ENCODE measurements at places on chromosomes 1 and 21. TPM values are rescaled to one million over a fixed set of nuclear protein-coding genes. Genes with fewer than 3 reads are reported as not detected.
A peak's percentile ranks its signal among the peaks of the same experiment; 100 is the strongest.

Gene AK5
- 38.3 TPM for total RNA-seq

DNA sequence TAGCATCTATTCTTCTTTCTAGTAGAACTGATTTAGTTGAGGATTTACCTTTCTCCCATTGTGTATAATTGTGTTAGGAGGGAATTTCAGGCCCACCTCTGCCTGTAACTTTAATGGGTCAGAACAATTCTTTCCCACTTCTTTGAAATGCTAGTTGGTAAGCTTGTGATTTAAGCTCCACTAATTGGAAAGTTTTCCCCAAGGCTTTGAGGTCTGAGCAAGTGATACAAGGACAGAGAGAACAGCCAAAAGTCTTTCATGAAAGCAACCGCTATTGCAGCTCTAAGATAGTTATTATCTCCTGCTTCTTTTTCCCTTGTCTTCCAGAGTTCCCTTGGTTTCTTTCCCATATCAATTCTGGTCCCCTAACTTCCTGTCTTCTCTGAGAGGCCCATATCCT is 38.7 kb upstream of the PDC start:
- DNase-seq, result no peak

Gene WNT3A
- total RNA-seq, result not detected

- no peak for DNase-seq
These were observed 20.2 kb downstream of the EXOC8 start for GRCh38 chr1:231317306-231318014.

GRCh38 chr1:18324246-18324645 is 156.5 kb upstream of the KLHDC7A start:
- no peak for DNase-seq

DNA sequence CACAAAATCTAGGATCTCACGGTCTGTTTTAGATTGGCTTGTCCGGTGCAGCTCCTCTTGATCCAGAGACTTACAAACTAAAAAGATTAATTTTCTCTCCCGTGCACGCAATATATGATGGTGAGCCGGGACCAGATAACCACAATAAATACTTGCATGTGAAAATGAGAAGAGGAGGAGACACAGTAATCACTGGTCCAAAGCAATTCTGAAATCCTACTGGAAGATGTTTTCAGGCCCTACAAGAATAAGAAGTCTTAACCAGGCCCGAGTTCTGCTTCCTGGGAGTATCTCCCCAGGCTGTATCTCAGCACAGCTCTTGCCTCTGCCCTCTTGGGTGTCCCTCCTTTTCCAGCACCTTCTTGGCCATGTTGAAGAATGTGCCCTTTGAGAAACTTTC is 1.0 kb upstream of the WDR4 start:
- no peak for DNase-seq

- no peak for DNase-seq
These were observed 214.7 kb downstream of the SLC44A5 start for GRCh38 chr1:75396260-75396659.

GRCh38 chr1:31548534-31548906 is 27.8 kb upstream of the TINAGL1 start:
- no peak for DNase-seq

Gene NBPF6
- total RNA-seq, result 0.36 TPM

Gene KRTAP7-1
- not detected for total RNA-seq

GRCh38 chr1:83742446-83742845 is 256.5 kb downstream of the TTLL7 start:
- no peak for DNase-seq

DNA sequence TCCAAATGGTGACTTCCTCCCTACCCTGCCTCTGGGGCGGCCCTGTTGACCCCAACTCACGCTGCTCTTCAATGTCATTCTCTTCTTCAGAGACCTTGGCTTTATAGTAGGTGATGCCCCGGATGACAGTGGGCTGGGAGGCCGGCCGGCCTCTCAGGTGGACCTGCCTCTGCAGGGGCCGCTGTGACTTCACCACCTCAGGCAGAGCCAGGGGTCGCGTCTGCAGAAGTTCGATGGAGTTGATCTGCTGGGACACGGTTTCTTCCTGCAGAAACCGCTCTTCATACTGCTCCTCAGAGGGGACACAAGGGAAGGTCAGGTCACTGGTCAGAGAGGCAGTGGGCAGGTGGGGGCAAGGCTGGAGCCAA is 23.6 kb downstream of the OLFML2B start:
- no peak for DNase-seq

Gene PROK1
- total RNA-seq, result not detected

DNA sequence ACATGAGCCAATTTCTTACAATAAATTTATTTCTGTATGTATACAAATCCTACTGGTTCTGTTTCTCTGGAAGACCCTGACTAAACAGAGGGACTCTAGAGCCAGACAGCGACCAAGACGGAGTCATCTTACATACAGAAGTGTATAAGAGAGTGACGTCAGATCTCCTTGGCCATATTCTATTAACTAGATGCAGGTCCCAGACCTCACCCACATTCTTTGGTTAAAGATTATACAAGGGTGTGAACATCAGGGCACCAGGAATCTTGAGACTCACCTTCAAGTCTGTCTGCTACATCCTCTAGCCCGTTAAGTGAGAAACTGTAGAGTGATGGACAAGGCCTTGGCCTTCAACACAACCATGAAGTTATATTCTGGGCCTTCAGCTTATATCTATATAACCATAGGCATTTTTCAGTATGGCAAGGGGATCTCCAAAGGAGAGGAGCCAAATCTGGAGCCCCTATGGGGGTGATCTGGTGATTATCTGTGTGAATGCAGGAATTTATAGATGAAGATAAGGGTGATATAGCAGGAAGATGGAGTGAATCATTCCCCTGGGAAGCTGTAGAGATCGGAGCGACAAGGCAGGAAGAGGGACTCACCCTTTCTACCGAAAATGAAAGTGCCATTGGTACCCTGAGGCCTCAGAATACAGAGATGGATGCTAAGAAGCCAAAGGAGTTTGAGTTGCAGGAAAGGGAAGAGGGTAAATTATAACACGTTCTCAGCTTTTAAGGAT is 83.9 kb downstream of the ADAMTS1 start:
- DNase-seq, result no peak

DNA sequence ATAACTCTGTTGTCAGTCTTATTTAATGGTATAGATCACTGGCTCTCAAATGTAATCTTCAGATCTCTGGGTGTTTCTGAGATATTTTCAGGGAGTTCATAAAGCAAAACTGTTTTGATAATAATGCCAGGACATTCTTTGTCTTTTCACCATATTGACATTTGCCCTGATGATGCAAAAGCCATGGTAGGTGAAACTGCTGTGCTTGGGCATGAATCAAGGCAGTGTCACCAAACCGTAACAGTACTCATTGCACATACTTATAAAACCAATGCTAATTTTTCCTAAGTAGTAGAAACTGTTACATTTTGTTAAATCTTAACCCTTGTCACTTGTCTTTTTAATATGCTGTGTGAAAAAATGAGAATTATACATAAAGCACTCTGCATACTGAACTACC is 76.0 kb downstream of the RPS6KC1 start:
- no peak for DNase-seq

Gene CFAP45
- 0.29 TPM for total RNA-seq

DNA sequence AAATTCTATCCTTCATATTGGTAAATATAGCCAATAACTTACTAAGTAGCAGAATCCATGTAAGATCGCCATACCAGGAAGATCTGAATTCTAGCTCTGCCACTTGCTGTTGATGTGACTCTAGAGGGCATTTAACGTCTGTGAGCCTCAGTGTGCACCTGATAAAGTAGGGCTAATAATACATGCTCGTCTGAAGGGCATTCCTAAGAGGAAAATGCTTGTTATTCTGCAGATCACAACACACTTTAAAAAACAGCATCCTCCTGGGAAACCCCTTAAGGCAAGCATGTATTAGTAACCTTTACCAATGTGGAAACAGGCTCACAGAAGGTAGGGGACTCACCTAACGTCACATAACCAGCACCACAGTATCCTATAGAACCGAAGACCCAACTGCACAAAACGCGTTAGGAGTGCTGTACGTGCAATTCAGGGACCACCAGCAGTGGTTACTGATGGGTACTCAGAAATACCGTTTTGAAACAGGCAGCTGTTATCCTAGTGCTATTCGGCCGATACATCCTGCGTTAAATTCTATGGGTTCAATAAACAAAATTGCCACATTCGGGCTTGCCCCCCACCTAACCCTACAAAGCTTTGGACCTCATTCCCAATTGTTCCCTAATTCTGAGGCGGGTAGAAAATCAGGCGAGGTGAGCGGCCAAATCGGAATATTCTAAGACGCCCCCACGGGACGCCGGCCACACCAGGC is 758 bp downstream of the DEPDC1 start:
- DNase-seq, result peak; percentile 19

DNA sequence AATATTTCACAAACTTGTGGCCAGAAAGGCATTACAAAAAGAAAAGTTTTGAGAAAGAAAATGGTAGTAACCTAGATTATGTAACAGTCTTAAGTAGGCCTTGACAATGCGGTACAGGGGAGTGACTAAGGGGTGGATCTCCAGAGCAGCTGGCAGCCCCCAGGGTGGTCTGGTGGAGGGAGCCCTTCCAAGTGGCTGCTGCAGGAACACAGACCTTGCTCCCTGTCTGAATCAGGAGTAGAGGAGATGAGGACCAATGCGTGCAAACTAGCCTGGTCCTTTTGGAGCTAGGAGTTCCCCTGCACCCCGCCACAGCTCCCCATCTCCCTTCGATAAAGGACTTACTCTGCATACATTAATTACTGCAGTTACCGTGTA is 189.0 kb downstream of the NFIA start:
- no peak for DNase-seq

Gene EPHX1
- total RNA-seq, result 77.2 TPM

DNA sequence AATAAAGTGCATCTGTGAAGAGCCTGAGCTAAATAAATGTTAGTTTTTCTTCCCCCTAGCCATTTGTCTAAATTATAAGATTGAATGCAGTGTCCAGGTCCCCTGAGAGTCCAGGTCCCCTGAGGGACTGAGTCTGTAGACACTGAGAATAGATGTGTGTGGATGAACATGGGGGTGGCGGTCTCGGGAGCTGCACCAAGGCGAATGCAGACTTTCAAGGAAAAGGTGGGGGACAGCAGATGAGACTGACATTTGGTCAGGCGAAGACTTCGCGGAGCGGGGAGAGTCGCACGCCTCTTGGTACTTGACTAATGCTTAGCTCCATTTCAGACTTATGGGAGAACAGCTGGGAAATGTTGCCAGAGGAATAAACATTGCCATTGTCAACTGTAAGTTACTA is 17.7 kb upstream of the MX2 start:
- DNase-seq, result no peak

Gene KCNJ9
- total RNA-seq, result not detected

Gene ACTA1
- not detected for total RNA-seq

GRCh38 chr1:151312411-151312810 is 14.8 kb downstream of the PI4KB start:
- peak; percentile 78 for DNase-seq

GRCh38 chr1:94921977-94922376 is 4.9 kb downstream of the CNN3 start:
- no peak for DNase-seq

Gene SLC66A1
- 30.9 TPM for total RNA-seq

DNA sequence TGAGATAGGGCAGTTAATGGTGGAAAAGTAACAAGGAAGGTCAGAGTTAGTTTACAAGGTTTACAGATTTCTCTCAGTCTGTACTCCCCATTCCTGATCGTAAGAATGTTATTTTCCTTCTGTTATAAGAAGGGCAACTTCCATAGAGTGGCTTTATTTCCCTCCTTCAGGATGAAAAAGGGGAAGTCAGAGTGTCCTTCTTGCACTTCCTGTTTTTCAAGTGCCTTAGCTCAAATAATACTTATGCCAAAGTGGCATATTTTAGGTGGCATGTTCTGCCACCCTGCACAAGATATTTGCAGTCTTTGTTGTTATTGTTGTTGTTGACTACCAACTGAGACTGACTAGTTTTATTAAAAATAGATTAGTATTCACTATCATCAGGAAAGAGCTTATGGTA is 730.7 kb upstream of the ADGRL4 start:
- no peak for DNase-seq

Data from osteoblast (primary cell).